CD8-positive, alpha-beta memory T cell (primary cell): ENCODE measurements at places on chromosomes 5 and 9. TPM values are rescaled to one million over a fixed set of nuclear protein-coding genes. Genes with fewer than 3 reads are reported as not detected.

DNA sequence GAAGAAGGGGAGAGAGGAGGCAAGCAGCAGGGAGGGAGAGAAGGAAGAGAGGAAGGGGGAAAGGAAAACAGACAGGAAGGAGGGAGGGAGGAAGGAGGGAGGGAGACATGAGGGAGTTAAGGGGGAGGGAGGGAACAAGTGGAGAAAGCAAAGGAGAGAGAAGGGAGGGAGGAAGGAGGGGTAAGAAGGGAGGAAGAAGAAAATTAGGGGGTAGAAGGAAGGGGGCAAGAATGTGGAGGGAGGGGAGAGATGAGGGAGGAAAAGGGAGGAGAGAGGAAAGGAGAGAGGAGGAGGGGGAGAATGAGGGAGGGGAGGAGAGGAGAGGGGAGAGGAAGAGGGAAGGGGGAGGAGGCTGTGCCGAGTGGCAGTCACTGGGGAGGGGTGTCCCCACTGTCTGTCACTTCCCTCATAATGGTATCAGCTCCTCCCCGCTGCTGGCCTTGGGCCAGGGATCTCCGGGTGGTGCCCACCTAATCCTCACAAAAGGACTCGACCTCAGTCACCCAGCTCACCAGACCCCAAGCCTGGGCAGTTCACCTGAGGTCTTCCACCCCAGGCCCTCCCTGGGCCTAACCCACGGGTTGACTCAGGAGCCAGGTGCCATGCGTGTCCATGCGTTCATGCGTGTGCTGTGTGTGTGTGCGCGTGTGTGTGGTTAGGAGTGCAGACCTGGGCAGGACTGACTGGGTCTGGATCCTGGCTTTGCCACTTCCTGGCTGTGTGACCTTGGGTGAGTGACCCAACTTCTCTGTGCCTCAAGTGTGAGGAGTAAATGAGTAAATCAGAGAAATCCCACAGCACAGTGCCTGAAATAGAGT is 18.1 kb downstream of the C9orf50 start:
- peaks cover 25% of the 10 kb centered on the region for H3K4me1 ChIP-seq
- H3K27me3 ChIP-seq, result peaks cover 5% of the 10 kb centered on the region
- H3K27ac ChIP-seq, result no peak overlapping the region
- no peak for DNase-seq
- H3K36me3 ChIP-seq, result no peaks in the 10 kb centered on the region

DNA sequence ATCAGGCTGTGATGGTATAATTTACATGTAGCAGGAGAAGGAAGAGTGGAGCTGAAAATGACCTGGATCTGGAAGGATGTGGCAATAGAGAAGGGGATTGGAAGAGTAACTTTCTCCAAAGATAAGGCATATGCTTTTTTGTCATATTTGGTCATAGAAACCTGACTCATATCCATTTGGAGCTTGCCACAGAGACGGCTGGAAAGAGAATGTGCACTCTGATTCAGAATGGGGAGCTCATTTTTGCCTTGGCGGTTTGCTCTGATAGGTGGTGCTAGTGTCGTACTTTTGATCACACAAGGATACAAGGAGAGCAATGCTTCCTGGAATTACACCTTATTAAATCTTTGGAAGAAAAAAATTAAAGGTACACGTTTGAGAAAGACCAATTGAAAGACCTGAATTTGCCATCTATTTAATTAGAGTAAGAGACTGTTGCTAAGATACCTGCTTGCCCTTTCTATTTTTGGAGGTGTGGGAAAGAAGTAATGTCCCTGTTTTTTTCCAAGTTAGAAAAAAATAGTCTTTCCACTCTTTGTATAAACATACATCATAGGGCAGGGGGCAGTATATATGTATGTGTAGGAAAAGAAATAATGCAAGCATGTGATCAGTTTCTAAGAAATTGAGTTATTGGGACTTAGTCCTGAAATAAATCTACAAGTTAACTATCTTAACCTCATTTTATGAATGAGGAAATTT is 5.4 kb downstream of the LSM11 start:
- H3K27ac ChIP-seq, result no peak overlapping the region
- H3K4me3 ChIP-seq, result no peak overlapping the region
- peaks cover 7% of the 10 kb centered on the region for H3K36me3 ChIP-seq
- DNase-seq, result no peak
- H3K27me3 ChIP-seq, result no peaks in the 10 kb centered on the region

DNA sequence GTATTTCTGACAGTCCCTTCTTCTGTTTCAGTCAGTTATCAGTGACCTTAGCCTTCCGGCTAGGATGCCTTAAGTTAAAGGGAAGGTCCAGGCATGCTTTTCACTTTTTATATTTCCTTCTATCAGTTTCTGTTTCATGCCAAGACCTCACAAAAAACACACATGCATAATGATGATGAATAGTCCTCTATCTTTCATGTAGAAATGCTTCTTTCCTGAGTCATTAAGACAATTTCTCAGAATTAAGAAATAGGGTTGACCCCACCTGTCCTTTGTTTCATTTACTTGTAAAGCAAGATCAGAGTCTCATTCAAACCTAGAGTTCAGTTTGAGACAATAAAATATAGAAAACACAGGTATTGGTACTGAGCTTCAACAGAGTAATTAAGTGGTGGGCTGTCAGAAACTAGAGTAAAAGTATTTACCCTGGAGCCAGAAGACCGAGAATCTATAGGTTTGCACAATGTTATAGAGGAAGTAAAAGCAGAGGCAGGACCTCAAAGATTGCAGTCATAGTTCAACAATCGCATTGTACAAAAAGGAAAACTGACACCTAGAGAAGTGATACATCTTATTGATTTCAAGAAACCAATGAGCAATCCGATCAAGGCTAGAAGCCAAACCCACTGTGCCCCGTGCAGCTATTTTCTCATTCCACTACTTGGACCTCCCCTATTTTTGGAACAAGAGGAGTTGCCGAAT is 118.7 kb upstream of the PUM3 start:
- H3K4me1 ChIP-seq, result no peaks in the 10 kb centered on the region
- H3K27me3 ChIP-seq, result no peaks in the 10 kb centered on the region
- H3K27ac ChIP-seq, result no peak overlapping the region
- no peaks in the 10 kb centered on the region for H3K36me3 ChIP-seq
- no peak overlapping the region for H3K4me3 ChIP-seq

DNA sequence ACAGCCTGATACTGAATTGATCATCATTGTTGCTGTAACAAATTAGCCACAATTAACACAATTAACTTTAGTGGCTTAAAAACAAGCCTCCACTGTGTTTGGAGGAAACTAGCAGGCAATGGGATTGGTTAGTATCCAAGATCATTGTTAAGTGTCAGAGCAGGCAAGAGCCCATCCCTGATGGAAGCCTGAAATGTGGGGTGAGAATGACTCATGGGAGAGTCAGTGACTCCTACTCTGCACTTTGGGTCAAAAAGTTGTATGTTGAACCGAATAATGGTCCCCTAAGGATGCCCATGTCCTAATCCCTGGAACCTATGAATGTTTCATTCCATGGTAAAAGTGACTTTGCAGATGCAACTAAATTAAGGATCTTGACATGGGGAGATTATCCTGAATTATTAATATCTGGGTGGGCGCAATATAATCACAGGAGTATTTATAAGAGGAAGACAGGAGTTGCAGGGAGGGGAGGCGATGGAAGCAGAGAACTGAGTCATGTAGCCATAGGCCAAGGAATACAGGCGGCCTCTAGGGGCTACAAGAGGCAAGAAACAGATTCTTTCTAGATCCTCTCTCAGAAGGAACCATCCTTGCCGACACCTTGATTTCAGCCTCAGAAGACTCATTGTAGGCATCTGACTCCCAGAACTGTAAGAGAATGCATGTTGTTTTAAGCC is 28.8 kb downstream of the ALG2 start:
- no peak overlapping the region for H3K27ac ChIP-seq
- H3K27me3 ChIP-seq, result no peaks in the 10 kb centered on the region
- no peak overlapping the region for H3K4me3 ChIP-seq

Gene EQTN
- not detected for total RNA-seq

DNA sequence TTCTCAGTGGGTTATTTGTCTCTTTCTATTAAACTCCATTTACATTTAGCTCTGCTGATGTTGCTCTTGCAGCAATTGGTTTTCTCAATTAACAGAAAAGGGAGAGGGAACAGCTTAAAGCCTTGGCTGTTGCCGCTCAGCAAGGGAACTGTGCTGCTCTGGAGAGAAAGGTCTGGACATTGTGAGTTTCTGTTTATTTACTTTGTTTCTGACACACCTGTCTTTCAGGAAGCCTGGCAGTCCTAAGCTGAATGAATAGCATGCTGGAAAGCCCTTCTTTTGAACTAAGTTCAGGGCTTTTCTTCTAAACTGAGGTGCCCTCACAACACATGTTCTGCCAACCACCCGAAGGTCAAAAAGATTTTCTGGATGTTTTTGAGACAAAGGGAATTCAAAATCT is 491.9 kb downstream of the PDE4D start:
- no peaks in the 10 kb centered on the region for H3K4me1 ChIP-seq
- no peaks in the 10 kb centered on the region for H3K36me3 ChIP-seq
- H3K4me3 ChIP-seq, result no peak overlapping the region
- DNase-seq, result no peak
- H3K27ac ChIP-seq, result no peak overlapping the region
- H3K27me3 ChIP-seq, result no peaks in the 10 kb centered on the region

DNA sequence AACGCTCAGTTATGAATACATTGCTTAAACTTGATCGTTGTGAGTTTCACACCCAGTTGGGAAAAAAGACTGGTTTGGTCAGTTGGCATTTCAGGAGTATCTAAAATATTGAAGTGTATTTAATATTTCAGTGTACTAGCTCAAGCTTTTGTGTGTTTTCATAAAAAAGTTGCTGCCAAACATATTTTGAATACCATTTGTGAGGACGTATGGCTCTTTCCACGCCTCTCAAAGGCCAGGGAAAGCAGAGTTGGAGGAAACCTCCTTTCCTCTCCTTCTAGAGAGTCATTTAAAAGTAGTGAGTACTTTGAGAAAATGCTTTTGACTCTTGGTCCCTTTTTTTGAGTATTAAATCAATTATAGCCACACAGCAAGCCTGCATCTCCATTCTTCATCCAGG is 43.2 kb upstream of the ANKRD33B start:
- no peak for DNase-seq
- H3K36me3 ChIP-seq, result no peaks in the 10 kb centered on the region
- no peaks in the 10 kb centered on the region for H3K4me1 ChIP-seq
- H3K4me3 ChIP-seq, result no peak overlapping the region

DNA sequence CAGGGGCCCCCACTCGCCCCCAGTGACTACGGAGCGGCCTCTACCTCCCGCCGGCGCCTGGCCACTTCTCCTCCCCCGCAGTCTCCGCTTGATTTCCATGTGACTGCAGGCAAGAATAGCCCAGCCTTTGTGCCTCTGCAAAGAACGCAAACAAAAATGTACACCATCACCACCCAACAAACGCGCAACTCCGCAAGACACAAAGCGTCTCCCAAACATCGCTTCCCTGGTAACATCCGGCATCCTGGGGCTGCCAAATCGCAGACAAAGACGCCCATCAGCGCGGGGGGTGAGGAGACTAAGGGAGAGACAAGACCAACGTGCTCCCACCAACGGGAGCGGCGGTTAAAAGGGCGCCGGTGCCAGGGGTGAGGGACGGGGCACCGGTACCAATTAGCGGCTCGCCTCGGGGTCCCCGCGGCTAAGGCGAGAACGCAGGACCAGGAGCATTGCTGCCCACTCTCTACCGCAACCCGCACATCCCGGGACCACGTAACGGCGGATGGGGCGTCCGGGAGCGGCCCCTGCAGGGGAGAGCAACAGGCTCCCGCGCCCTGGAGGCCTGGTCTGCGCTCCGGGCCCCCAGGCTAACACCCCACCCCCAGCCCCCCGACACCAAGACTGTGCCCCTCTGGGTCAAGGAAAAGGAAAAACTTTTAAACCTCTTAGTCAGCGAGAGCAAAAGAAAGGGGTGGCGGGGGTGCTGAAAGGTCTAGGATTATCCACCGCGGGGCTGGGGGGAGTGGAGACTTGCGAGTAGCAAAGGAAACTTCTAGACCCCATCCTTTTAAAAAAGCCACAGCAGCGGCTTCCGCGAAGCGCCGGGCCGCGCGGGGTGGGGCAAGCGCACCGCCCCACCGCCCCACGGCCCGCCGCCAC is 885 bp downstream of the MPDZ start:
- no peaks in the 10 kb centered on the region for H3K36me3 ChIP-seq
- no peaks in the 10 kb centered on the region for H3K27me3 ChIP-seq
- no peak overlapping the region for H3K4me3 ChIP-seq
- H3K4me1 ChIP-seq, result no peaks in the 10 kb centered on the region
